Mesenteric fat pad (tissue), 1 donor: ENCODE measurements at places on chromosomes 1 and 21. TPM values are rescaled to one million over a fixed set of nuclear protein-coding genes. Genes with fewer than 3 reads are reported as not detected.

EPB41 gene
- total RNA-seq, result 37.7 TPM

PPIAL4G gene
- not detected for total RNA-seq

HNRNPCL1 gene
- total RNA-seq, result not detected

FOXO6 gene
- total RNA-seq, result not detected

IL19 gene
- total RNA-seq, result not detected

ADORA1 gene
- total RNA-seq, result 2.7 TPM

RAD54L gene
- not detected for total RNA-seq

CYP4Z1 gene
- total RNA-seq, result 2.5 TPM

DNA sequence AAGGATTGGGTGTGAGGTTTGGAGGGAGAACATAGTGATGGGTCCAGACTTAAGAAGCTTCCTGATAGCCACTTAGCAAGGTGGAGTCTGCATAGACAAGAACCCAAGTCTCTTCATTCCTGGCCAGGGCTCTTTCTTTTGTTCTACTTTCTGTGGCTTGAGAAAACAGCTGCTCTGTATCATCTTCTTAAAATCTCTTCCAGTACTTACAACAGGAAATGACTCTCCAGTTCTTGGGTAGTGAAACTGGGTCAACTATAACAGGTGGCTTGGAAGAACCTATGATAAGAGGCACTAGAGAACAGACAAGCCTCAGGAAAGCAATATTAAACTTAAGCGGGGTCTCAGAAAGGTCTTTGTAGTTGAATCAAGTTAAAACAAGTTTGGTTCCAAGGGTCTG is 148.1 kb upstream of the USP24 start:
- DNase-seq, result no peak

GRCh38 chr1:245378311-245378722 is 223.5 kb downstream of the KIF26B start:
- DNase-seq, result no peak

DNA sequence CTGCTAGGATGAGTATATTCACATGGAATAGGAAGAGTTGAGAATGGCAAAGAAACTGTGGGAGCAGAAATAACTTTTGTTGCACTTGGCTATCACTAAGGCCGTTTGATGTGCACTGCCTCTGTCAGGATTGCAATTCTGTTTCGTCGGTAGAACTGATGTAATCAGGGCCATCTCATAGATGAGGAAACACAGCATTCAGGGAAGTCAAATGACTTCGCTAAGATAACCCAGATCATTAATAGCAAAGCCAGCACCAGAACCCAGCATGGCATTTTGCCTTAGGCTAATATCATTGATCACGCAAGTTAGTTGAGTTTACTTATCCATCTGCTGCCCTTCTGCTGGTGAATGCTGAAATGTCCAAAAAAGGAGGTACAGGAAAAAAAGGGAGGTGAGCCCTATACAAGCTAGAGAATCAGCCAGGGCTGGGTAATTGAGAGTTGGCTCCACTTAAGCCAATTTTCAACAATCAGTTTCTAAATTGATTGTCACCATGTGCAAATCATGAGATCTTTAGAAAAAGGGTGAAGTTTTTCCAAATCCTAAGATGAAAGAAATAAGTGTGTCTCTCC is 7.6 kb downstream of the RASSF5 start:
- no peak for DNase-seq

- no peak for DNase-seq
Measured at GRCh38 chr1:77857552-77857951, 30.9 kb upstream of the NEXN start.

DNA sequence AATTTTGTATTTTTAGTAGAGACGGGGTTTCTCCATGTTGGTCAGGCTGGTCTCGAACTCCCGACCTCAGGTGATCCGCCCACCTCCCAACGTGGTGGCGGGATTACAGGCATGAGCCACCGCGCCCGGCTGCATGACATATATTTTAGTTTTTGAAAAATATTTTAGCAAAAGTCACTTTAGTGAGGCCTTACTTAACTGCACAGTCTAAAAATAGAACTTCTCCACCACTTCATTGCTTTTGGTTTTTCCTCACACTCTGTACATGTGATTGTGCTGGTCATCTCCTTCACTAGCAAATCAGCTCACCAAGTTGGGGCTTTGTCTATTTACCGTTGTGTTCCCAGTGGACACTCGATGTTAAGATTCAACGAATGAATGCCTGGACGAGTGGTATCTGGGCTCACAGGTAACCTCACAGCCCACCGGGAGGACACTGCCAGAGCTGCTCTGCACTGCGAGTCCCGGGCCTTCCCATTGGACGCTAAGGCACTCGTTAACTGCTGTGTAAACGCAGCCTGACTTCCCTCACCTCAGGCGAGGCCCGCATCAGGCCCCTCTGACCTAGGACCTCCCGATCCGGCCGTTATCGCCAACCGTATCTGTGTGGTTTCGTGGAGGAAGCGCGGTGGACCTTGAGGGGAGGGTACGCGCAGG is 14.0 kb upstream of the ZNF692 start:
- DNase-seq, result no peak

DNA sequence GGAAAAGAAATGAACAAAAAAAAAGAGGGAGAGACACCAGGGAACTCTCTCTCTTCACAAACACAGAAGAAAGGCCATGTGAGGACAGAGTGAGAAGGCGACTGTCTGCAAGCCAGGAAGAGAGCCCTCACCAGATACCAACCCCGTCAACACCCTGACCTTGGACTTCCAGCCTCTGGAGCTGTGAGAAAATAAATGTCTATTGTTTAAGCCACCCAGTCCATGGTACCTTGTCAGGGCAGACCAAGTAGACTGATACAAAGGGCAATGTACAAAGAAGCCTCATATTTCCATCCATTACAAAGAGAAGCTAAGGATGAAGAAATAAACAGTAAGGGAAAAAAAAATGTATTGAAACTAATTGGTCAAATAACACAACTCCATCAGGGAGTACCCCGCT is 146.6 kb downstream of the ZNF281 start:
- DNase-seq, result no peak

DNA sequence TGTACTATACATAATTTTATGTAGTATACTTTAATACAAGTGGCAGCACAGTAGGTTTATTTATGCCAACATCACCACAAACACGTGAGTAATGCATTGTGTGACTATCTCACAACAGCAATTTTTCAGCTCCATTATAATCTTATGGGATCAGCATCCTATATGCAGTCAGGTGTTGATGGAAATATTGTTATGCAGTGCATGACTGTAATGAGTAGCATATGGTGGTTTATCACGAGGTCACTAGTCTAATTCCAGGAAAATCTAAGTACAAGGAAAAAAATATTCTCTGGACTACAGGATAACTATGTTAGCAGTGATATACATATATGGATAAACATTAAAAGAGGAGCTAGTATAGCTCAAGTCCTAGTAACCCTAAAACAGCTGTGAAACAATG is 69.0 kb downstream of the ATP1B1 start:
- DNase-seq, result no peak

- DNase-seq, result no peak
Measured at GRCh38 chr1:118479351-118479750, 294.3 kb upstream of the SPAG17 start.

- no peak for DNase-seq
Measured at GRCh38 chr1:88825721-88826120, 65.6 kb downstream of the GTF2B start.

DNA sequence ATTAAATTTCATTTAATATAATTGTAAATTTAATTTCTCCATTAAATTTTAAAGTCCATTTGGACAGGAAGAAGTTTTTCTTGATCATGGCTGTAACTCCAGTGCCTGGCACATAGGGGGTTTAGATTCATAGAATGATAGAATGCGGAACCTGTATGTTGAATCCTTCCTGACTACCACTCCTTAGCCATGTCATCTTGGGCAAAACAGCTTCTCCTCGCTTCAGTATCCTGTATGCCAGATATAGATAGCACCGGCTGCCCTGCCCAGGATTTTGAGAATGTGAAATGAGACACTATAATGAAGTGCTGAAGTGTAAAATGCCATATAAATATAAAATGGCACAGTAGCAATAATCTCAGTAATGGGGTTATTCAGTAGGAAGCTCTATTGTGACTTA is 6.4 kb downstream of the DYRK1A start:
- DNase-seq, result no peak

GRCh38 chr1:39841429-39841828 is 41.9 kb downstream of the TRIT1 start:
- no peak for DNase-seq

GRCh38 chr21:42508371-42508770 is 5.3 kb upstream of the SLC37A1 start:
- DNase-seq, result no peak

GRCh38 chr1:179082333-179082998 is 596 bp downstream of the TOR3A start:
- no peak for DNase-seq

DNA sequence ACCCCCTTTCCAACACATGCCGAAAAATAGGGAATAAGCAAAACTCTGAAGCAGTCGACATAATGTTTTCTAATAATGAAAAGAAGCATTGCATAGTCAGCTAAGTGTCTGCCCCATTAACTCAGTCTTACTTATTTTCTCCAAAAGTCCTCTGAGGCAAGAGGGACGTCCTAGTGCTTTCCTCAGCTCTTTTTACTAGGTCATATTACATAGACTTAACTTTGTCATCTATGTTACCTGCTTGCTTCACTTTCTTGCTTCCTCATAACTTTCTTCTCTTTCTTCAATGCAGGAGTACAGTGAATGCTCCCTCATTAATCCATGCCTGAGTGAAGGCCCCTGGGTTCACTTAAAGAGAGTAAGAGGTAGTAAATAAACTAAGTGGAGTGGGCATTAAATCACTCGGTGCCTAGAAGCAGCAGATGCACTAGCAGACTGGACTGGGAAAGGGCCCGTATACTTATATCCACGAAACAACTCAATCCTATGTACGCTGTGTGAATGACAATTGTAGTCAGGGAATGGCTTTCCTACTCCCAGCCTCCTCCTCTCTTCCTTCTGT is 210.5 kb upstream of the SPAG17 start:
- DNase-seq, result no peak
